Renal pelvis (tissue), 12 donors: ENCODE measurements at places on chromosomes 1 and 21. TPM values are rescaled to one million over a fixed set of nuclear protein-coding genes. Genes with fewer than 3 reads are reported as not detected.

SPRR3 gene
- polyA plus RNA-seq, result not detected

MYOM3 gene
- 18.0 TPM for polyA plus RNA-seq

MYOC gene
- 0.16 TPM for polyA plus RNA-seq

BOLA1 gene
- polyA plus RNA-seq, result 27.7 TPM

MYBPH gene
- 0.40 TPM for polyA plus RNA-seq

IGSF3 gene
- 33.3 TPM for polyA plus RNA-seq

SELL gene
- 3.3 TPM for polyA plus RNA-seq

TAF13 gene
- polyA plus RNA-seq, result 34.6 TPM

IL22RA1 gene
- 5.4 TPM for polyA plus RNA-seq

SPATA21 gene
- polyA plus RNA-seq, result 0.04 TPM

- no peak for DNase-seq
These were observed 17.4 kb downstream of the BMP8A start for GRCh38 chr1:39508857-39509305.

DNA sequence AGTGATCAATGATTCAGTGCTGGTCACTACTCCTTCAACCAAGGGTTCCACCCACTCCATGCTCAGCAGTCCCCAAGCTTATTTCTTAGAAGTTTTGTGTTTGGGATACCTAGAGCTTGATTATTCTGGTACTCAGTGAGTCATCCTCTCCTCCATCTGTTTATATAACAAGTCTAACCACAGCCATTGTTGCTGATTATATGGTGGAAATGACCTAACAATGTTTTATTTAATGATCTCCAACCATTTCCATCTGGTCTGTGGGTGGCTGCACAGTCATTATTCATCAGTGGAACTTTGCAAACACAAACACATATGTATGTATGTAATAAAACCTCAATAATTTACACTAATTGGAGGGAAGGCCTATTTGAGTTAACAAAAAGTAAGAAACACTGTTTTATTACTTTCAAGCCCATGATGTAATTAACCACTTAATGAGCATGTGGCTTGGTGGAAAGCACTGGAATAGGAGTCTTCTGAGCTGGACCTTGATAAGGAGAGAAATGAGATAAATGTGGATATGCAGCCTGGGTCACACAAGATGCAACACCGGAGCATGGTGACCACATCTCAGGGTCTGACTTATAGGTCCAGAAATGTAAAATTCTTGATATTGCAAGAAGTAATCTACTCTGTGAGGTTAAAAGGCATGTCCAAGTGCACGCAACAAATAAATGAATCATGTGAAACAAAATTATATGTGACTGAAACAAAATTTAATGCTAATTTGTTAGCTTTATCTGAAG is 99.0 kb upstream of the WLS start:
- no peak for DNase-seq

DNA sequence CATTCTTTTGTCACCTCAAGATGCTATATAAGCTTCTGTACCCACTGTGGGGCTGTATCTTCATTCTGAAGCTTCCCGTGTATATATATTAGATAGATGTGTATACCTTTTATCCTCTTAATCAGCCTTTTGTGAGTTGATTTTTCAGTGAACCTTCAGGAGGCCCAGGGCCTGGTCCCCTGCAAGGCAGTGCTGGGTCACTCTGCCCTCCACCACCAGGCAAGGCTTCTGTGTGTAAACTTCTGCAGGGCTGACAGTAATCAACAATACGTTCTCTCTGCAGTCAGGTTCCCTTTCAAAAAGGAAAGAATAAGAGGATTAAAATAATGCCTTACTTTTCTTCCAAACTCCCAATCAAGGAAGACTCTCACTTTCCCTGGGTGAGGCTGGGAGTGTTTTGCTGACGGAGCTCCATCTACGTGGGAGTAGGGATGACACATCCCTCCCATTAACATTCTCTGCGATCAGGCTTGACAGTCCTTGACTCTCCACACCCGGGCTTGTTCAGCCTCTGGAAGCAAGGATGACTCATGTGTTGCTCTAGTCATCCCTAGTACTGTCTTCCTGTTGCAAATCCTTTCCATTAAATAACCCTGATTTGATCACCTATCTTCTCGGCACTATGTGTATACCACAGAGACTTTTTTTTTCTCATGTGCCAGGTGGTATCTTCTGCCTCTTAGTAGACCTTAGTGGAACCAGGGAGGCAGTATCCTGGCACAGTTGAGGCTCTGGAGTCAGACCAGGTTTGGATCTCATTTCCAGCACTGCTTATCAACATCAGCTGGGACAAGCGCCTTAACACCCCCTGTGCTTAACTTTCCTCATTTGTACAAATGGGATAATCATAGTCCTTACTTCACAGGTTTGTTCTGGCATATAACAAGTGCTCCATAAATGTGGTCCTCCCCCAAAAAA is 70.3 kb upstream of the KCNK1 start:
- DNase-seq, result peak; percentile 31

- no peak for DNase-seq
These were observed 56.0 kb downstream of the OLFML3 start for GRCh38 chr1:114035304-114035700.

DNA sequence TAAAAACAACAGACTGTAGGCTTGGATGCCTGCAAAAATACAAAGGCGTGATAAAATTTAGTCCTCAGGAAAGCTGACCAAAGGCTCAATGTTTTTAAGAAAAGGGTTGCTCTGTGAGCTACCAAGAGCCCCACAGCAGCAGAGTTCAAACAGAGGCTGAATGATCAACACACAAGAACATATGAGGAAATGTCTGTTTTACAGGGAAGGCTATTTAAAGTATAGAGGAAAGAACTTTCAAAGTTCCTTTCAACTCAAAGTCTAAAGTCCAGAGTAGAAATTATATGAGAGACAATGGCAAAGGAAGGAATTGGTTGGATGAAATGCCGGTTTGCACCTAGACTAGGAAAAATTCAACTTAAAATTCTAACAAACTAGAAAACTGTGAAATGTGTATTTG is 8.6 kb downstream of the CLSTN1 start:
- DNase-seq, result no peak

DNA sequence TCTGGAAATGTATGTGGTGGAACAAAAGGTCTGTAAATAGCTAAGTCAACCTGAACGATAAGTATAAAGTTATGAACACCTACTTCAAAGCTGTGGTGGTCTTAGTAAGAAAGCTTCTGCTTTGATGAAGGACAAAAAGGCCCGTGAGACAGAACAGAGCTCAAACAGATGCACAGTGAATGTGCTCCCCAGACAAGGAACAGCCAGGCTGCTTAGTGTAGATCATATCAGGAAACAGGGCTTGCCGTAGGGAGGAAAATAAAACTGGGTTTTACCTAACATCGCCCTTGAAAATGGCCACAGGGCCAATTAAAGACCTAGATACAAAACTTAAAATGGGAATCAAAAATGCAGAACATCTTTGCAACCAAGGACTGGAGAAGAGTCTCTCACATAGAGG is 40.2 kb downstream of the PRSS38 start:
- DNase-seq, result no peak

GRCh38 chr1:155005076-155006011 is 2.7 kb downstream of the ZBTB7B start:
- no peak for DNase-seq

- peak; percentile 44 for DNase-seq
These were observed 44.0 kb downstream of the TRIM62 start for GRCh38 chr1:33137800-33138199.

DNA sequence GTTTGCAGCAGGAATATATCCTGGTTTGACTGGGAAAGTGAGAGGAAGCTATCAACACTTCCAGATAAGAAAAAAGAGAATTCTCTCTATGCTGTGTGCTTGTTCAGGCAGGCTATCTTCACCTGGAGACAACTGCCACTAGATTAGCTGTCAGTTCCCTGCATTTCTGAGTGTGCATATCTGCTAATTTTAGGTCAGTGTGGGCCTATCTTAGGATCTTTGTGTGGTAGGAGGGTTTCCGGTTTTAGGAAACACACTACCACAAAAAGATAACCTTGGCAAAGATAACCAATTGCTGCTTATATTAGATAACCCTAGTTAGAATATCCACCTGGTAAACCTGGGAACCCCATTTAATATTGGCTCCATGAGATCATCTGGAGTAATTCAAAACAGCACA is 22.5 kb upstream of the GBP5 start:
- DNase-seq, result no peak

DNA sequence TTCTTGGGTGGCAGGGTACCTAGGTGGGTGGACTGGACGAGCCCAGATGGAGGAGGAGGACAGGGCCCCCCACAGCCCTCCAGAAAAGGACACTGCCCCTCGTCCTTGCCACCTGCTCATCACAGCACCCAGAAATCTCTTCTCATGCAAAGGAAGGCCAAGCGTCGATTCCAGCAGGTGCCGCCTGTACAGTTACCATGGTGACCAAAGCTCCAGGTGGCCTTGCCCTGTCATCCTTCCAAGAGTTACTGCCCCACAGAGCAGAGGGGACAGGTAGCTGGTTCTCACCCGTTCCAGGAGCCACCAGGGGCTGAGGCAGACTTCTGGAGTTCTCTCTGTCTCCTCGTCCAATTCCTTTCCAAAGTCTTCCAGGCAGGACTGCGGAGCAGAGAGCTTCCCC is 119.9 kb upstream of the VAMP3 start:
- no peak for DNase-seq

GRCh38 chr1:26851106-26851684 is 11.8 kb upstream of the SFN start:
- no peak for DNase-seq
